Foreskin keratinocyte (primary cell): ENCODE measurements at places on chromosomes 4 and X.

GRCh38 chrX:131778269-131779218, 234.7 kb downstream of the OR13H1 start:
- no peak for DNase-seq

- no peak for DNase-seq
These were observed 407.4 kb upstream of the AADAT start for GRCh38 chr4:170497112-170497511.

DNA sequence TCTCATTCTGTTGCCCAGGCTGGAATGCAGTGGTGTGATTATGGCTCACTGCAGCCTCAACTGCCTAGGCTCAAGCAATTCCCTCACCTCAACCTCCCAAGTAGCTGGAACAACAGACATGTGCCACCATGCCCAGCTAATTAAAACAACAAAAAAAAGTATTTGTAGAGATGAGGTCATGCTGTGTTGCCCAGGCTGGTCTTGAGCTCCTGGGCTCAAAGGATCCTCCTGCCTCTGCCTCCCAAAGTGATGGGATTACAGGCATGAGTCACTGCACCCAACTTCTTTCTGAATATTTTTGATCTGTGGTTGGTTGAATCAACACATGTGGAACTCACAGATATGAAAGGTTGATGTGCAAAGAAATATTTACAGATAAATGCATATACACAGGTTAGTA, 18.5 kb upstream of the SEPTIN11 start:
- DNase-seq: peak; percentile 97

GRCh38 chrX:63581398-63581797, 203.6 kb downstream of the ARHGEF9 start:
- DNase-seq: no peak

DNA sequence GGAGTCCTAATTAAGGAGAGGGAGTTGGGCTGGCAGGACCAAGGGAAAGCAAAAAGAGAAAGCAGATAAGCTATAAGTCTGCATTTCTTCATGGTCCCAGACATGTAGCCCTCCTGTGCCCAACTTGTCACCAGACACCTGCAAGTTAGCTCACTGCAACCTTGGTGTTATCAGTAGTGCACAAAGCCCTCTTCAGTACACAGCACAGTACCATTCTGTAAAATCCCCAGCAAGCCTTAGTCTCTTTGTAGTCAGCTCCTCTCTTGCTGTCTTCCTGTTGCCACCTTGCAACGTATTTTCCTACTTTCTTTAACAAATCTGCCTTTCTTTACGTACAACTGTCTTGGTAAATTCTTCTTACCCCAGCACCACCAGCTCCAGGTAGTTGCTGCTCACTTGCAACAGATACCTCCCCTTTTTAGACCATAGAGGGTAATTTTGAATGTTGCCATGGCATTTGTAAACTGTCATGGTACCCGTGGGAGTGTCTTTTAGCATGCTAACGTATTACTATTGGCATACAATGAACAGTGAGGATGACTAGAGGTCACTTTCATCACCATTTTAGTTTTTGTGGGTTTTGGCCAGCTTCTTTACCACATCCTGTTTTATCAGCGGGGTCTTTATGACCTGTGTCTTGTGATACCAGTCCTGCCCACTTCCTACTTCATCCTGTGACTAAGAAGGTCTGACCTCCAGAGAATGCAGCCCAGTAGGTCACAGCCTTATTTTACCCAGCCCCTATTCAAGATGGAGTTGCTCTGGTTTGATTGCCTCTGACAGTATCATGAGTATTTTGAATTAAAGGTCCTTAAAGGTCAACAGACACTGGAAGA, 28.3 kb upstream of the AP1S2 start:
- DNase-seq: no peak

- DNase-seq: no peak
These were observed 15.2 kb downstream of the HSD17B11 start for GRCh38 chr4:87375719-87376291.

DNA sequence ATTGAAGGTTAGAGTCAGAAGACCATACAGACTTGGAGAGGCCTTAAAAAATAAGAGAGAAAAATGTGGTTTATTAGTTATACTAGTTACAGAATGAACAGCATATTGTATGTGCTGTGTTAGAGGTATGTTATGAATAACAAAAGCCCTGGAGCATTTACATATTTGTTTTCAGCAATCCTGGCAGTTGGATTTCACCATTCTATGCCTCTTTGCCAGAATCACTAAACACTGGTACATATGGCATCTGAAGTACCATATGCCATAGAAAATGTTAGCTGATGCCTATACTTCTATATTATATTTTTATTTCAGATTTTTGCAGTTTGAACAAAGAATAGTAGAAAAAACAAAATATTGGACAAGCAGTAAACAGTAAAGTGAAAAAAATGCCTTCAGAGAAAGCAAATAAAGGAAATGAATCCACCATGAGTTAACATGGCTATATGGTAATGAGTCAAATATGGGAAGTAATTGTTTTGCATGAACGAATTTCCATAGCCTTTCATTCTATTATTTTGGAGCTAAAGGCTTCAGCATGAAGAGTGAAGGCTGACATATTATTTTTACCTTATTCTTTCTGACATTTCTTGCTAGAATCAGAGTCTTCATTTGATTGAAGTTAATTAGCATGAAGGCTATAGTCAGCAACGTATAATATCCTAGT, 41.9 kb upstream of the PRDM8 start:
- no peak for DNase-seq

DNA sequence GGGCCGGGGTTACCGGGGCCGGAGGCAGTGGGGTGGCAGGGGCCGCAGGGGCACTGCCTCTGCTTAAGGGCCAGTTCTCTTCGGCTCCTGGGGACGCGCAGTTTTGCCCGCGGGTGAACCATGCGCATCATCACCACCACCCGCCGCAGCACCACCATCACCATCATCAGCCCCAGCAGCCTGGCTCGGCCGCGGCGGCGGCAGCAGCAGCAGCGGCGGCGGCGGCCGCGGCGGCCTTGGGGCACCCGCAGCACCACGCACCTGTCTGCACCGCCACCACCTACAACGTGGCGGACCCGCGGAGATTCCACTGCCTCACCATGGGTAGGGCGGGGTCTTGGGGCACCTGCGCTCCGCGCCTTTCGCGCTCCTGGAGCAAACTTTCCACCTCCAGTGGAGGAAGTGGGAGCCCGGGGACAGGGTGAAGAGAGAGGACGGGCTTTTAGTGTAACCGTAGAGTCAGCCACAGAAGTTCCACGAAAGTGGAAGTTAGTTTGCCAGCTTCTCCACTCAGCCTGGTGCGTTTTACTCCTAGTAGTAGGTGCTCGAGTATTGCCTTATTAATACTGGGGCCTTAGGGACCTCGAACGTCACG, 729 bp downstream of the GSX2 start:
- no peak for DNase-seq
